ENCODE measurements at places on chromosomes 2 and 18.

GRCh38 chr2:186255823-186256222, 230.2 kb upstream of the ZC3H15 start:
- peak; percentile 62 for DNase-seq

- no peak for DNase-seq
Measured at GRCh38 chr2:67650291-67651133, 253.4 kb downstream of the ETAA1 start.

DNA sequence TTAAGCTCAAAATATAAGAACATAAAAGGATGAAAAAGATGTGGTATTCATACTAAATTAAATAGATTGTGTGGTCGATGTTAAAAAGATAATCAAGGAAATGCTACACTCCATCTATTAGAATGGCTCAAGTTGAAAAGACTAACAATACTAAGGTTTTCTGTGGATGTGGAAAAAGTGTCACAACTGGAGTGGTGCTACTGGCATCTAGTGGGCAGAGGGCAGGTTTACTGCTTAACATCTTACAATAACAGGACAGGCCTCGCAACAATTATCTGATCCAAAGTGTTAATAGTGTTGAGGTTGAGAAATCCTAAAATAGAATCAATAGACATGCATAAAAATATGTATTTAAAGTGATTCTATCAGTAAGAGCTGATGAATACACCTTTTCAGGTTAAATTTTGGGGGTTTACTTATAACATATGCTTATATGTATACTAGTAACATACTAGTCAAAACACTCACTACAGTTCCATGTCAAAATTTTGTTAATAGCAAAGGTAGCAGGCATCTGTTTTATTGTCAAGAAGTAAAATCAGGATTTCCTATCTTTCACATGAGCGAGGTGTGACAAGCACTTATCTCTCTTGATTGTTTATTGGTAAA, 91.5 kb upstream of the TMEFF2 start:
- peak; percentile 71 for DNase-seq

DNA sequence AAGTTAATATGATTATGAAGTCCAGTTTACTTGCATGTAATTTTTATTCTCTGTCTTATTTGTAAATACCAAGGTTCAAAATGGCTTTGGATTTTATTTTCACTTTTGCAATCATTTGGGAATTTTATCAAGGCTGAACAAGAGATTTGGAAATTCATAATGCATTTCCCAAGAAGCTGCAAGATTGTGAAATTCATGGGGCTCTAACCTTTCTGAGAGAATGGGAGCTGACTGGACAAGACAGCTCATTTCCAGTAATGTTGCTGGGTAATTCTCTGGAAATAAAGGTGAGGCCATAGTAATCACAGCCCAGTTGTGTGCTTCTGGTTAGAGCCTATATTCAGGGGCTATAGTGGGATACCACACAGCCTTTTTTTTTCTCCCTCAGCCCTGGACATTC, 21.5 kb upstream of the NABP1 start:
- no peak for DNase-seq

- peak; percentile 55 for DNase-seq
Measured at GRCh38 chr2:207624185-207625013, 795 bp downstream of the METTL21A start.

DNA sequence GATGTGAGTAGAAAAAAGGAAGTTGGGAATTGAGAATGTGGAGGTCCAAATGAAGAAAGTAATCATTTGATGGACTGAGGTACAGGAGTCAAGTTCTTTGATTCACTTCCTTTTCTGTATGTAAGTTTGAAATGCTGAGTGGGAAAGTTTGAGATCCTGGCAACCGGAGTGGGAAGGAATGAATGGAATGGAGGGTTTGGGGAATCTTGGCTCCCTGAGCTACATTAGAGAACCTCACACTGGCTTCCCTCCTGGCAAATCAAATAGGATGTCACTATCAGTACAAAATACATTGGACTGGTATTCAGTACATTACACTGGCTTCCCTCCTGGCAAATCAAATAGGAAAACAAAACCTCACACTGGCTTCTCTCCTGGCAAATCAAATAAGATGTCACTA, 9.8 kb upstream of the RNF138 start:
- DNase-seq: no peak
